ENCODE measurements at places on chromosomes 16 and 17. TPM values are rescaled to one million over a fixed set of nuclear protein-coding genes. Genes with fewer than 3 reads are reported as not detected.

Gene WFDC1
- not detected for total RNA-seq

Gene MKS1
- 17.6 TPM for total RNA-seq

Gene OR1A1
- not detected for total RNA-seq

Gene PGS1
- 78.3 TPM for total RNA-seq

Gene KRTAP2-1
- total RNA-seq: not detected

Gene TERB1
- total RNA-seq: 0.15 TPM

Gene GLOD4
- total RNA-seq: 71.6 TPM

Gene NACA2
- not detected for total RNA-seq

Gene KRT32
- not detected for total RNA-seq

Gene MILR1
- not detected for total RNA-seq

DNA sequence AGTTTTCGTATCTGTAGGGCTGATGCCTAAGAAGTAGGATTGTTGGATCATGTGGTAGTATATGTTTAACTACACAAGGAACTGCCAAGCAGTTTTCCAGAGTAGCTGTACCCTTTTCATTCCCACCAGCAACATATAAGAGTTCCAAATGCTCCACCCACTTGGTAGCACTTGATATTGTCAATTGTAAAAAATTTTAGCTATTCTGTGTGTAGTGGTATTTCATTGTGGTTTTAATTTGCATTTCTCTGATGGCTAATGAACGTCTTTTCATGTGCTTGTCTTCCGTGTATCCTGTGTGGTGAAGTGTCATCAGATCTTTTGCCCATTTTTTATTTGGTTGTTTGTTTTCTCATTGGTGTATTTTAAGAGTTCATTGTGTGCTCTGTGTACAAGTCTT, 69.7 kb downstream of the TANC2 start:
- H3K27ac ChIP-seq: no peak overlapping the region
- no peak for DNase-seq
- H3K36me3 ChIP-seq: no peaks in the 10 kb centered on the region
- no peak overlapping the region for H3K4me3 ChIP-seq
- no peaks in the 10 kb centered on the region for H3K27me3 ChIP-seq
- H3K4me1 ChIP-seq: peaks cover 12% of the 10 kb centered on the region

GRCh38 chr17:49063652-49064051, 66.5 kb downstream of the IGF2BP1 start:
- H3K27ac ChIP-seq: no peak overlapping the region
- H3K36me3 ChIP-seq: no peaks in the 10 kb centered on the region
- DNase-seq: no peak
- no peak overlapping the region for H3K4me3 ChIP-seq
- H3K27me3 ChIP-seq: peaks cover 4% of the 10 kb centered on the region

GRCh38 chr17:35171834-35172233, 22.4 kb downstream of the SLC35G3 start:
- H3K4me3 ChIP-seq: peak overlapping the region; percentile 39
- DNase-seq: no peak
- H3K4me1 ChIP-seq: peaks cover 50% of the 10 kb centered on the region
- peaks cover 7% of the 10 kb centered on the region for H3K36me3 ChIP-seq
- no peaks in the 10 kb centered on the region for H3K27me3 ChIP-seq

- H3K27me3 ChIP-seq: no peaks in the 10 kb centered on the region
- DNase-seq: peak; percentile 54
- no peak overlapping the region for H3K4me3 ChIP-seq
Measured at GRCh38 chr16:68764862-68765261, 27.8 kb downstream of the CDH1 start.

GRCh38 chr17:33516645-33517044, 223.6 kb upstream of the ASIC2 start:
- no peak overlapping the region for H3K4me3 ChIP-seq
- H3K27ac ChIP-seq: no peak overlapping the region
- H3K27me3 ChIP-seq: peaks cover 8% of the 10 kb centered on the region
- no peak for DNase-seq
- H3K36me3 ChIP-seq: no peaks in the 10 kb centered on the region
- peaks cover 3% of the 10 kb centered on the region for H3K4me1 ChIP-seq
